ENCODE measurements at places on chromosomes 3 and 15. TPM values are rescaled to one million over a fixed set of nuclear protein-coding genes. Genes with fewer than 3 reads are reported as not detected.

The MED12L gene
- total RNA-seq, result 2.2 TPM

The ITIH4 gene
- total RNA-seq, result 18.0 TPM

The ANKRD34C gene
- total RNA-seq, result not detected

The PROS1 gene
- total RNA-seq, result 0.50 TPM

The THSD4 gene
- total RNA-seq, result not detected

The HCLS1 gene
- 305 TPM for total RNA-seq

The ZIC4 gene
- not detected for total RNA-seq

The PLS1 gene
- 4.2 TPM for total RNA-seq

The GPX1 gene
- total RNA-seq, result 112 TPM

DNA sequence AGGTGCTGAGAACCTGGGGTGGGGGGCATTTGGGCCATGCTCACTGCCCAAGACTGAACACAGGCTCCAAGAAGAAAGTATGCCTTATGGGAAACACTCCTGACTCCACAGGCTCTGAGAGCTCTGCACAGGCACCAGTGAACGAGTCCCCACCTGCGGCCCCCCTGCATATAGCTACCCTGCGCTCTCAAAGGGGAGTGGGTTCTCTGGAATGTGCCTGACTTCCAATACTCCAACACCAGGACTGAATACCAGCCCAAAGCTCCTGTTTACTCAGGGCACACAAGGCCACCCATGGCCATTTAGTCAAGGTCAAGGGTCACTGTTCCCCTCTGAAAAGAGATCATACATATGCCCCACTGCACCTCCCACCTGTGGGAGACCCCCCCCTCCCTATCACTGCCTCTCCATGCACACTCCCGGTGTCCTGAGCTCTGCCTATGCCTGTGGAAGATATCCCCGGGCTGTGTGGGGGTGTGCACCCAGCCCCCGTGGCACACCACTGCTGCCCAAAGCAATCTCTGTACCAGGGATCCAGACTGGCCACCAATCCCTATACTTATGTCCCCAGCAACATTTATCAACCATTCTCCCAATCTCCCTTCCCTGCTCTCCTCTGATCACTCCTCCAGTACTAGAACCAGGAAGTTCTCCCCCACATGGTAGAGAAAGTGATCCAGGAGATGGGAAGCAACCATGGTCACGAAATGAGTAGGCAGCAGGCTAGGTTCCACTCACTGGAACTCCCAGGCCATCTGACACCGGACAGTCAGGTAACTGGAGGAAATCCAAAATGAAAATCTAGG lies 1.5 kb upstream of the PLXNB1 start:
- no peak for DNase-seq

- DNase-seq, result no peak
These were observed 489.9 kb downstream of the SOX2 start for GRCh38 chr3:182201456-182202168.

DNA sequence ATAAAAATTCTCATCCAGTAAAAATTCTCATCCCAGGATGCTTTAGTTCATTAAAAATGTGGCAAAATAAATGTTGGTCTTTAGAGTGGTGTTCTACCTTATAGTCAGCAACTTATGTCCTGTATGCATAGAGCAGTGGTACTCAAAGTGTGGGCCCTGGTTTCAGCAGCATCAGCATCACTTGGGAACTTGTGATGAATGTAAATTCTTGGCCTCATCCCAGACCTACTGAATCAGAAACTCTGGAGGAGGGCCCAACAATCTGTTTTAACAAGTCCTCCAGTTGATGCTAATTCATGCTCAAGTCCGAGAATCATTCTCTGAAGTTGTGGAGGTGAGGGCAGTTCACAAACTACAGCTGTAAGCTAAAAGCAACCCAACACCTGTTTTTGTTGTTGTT lies 307.3 kb upstream of the SATB1 start:
- DNase-seq, result no peak

DNA sequence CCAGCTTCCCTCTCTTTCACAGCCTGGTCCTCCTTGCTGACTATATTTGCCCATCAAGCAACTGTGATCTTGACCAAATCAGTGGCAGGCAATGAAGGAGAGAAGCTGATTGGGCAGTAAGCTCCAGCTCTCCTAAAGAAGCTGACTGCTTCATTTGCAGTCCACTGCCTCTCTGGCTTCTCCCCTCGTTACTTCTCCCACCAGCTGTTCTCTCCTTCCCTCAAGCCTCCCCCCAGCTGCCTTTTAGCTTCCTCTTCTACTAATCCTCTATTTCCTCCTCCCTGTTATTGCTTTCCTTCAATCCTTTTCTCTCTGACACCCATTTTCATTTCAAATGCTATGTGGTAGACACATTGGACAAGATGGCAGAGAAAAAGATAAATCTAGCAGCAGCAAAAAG lies 474.7 kb upstream of the UBE2E2 start:
- DNase-seq, result no peak

DNA sequence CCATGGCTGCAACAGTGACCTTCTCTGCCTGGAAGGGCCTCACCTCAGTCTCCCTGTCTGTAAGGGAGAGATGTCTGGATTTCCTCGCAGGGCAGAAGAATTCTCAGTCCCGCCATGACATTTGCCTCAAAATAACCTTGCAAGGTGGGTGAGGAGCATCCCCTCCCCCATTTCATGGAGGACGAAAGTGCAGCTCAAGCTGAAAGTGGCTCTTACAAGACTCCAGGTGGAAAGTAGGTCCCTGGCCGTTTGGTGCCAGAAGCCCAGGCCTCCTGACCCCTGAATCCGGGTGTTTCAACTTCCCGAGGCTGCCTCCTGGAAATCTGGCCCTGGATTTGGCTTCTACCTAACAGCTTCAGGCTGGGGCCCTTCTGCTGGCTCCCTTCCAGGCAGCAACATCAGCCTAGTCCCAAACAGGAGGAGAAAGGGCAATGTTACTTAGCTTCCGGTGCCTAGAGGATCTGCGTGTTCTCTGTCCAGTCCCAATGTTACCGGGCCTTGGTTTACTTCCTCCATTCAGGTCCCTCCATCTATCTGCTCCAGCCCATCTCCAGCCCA lies 769 bp upstream of the CSPG4 start:
- DNase-seq, result no peak

DNA sequence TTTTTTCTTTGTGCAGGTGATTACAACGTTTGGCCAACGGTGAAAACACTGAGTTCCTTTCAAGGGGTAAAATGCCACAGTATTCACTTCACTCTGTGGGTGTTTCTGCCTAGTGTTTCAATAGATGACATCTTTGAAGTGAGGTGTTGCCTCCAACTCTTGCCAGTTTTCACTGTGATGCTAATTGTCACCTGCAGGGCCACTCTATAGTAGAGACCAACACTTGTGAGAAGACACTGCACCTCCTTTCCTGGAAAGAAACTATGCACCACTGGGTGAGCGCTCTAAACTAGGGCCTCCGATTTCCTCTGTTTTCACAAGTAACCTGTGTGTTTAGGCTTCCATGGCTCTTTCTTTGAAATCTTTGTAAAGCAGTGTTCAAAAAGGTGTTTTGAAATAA lies 98.3 kb downstream of the THRB start:
- DNase-seq, result no peak

DNA sequence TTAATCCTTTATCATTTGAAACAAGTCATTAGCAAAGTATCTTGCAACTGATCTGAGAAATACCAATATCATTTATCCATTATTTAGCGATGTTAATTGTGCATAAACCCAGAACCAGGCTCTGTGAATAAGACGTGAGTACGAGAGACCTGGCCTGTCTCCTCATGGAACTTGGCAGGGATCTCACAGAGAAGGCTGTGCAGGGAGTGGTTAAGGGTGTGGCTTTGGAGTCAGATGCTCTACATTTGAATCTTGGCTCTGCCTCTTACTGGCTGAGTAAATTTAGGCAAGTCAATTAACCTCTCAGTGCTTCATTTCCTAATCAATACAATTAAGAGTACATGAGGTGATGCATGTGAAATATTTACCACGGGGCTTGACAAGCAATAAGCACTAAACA lies 39.9 kb upstream of the TBL1XR1 start:
- DNase-seq, result no peak

GRCh38 chr3:33681667-33682066 lies 36.4 kb downstream of the CLASP2 start:
- DNase-seq, result no peak

GRCh38 chr15:75599401-75599800 lies 20.3 kb upstream of the PTPN9 start:
- no peak for DNase-seq

DNA sequence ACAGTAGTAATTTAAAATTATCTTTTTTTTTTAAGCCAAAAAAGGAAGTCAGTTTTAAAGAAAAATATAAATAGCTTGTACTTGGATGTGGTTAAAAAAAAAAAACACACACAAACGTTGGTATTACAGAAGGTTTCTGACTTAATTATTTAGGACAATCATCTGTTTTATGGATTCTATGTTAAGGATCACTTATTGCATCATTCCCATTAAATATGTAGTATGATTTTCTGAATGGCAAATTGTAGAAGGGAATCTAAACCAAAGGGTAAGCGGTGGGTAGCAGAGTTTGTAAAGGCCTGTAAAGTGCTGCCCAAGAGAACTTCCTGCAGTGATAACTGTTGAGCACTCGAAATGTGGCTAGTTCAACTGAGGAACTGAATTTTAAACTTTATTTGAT lies 8.0 kb downstream of the SENP2 start:
- DNase-seq, result no peak

DNA sequence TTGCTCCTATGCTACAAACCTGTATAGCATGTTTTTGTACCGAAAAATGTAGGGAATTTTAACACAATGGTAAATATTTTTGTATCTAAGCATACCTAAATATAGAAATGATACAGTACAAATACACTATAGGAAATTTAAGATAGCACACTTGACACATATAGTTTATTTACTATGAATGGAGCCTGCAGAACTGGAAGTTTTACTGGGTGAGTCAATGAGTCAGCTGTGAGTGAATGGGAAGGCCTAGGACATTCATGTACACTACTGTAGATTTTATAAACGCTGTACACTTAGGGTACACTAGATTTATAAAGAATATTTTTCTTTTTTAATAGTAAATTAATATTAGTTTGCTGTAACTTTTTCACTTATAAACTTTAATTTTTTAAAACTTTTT lies 707.7 kb upstream of the EPHA6 start:
- DNase-seq, result no peak

- no peak for DNase-seq
These were observed 10.7 kb upstream of the CSPG4 start for GRCh38 chr15:75723171-75723846.

DNA sequence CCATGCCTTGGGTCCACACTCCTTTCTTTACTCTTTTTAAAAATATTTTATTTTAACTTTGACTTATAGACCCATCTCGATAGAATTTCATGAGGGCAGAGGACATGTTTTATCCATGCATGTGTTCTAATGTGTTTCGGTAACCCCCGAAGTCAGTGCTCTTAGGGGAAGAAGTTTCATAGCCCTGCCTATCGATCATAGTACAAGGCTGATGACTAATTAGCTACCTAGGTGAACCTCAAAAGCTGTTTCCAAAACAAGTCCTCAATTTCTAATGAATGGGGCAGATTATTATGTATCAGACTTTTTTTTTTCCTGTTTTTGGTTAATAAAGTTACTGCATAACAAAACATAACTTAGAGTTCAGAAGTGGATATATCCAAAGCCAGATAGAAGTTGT lies 82.0 kb downstream of the MBNL1 start:
- DNase-seq, result no peak

DNA sequence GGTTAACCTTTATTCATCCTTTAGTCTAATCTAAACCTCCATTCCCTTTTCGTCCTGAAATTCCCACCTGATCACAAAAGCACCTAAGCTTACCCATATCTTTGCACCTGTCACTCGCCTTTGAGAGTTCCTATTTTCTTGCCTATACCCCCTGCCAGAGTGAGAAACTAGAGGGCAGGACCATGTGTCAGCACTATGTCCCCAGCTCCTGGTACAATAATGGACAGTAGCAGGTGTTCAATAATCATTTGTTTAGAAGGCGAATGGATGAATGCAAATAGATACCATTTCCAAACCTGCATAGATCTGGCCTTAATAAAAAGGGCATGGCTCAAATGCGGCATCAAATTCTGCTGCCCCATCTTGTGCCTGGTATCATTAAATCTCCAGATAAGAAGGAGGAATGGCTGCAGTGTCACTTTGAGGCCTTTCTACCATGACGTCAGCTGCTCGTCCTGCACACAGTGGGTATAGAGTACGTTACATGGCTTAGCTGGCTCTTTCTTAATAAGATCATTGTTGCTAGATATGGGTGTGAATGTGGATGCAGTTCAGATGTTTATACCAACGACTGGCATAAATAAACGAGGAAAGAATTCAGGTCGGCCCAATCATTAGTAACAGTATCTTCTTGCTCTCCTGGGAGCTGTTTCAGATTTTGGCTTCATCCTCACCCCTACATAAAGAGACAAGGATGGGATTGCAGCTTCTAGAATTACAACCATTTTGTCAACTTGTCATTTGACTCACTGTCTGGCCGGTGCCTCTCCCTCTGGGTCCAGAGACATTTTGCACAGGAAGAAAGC lies 148.7 kb downstream of the RORA start:
- DNase-seq, result no peak
